ENCODE measurements at places on chromosomes 5 and 9.

GRCh38 chr5:170425731-170426130 lies 36.6 kb upstream of the KCNMB1 start:
- no peak for DNase-seq

DNA sequence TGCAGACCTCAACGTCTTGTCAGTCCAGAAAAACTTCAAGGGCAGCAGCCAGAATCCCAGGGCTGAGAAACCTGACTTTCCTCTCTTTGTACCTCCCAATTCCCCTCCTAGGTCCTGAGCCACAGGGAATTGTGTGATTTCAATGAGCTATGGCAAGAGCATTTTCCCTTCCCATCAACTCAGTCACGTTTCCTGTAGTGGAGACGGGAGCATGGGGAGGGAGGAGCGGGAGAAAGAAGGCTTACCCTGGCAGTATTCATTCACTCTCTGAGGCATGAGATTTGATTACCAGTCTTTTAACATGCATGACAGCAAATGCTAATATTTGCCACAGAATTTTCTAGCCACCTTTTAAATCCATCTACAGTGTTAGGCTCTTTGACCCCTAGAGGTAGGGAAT lies 109.4 kb upstream of the TBCA start:
- no peak for DNase-seq

GRCh38 chr9:88379352-88379751 lies 8.9 kb upstream of the SPIN1 start:
- DNase-seq, result no peak

DNA sequence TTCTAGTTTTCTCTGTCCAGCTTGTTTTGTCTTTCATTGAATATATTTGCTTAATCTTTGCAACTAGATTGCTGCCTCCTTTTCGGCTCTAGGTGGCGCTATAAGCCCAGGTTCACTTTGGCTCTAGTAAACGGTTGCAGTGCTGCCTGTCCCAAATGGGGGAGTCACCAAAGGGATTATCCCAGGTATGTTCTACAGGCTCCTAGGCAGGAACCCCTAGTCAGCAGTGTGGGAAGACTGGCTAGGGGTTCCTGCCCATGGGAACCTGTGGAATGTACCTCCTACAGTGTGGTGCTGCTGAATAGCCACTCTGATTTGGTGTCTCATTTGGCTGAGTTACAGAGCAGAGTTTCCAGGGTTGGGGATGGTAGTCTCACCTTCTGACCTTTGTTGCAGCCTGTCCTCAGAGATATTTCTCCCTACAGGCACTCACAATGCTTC lies 85.2 kb downstream of the ARSB start:
- DNase-seq, result peak; percentile 81

DNA sequence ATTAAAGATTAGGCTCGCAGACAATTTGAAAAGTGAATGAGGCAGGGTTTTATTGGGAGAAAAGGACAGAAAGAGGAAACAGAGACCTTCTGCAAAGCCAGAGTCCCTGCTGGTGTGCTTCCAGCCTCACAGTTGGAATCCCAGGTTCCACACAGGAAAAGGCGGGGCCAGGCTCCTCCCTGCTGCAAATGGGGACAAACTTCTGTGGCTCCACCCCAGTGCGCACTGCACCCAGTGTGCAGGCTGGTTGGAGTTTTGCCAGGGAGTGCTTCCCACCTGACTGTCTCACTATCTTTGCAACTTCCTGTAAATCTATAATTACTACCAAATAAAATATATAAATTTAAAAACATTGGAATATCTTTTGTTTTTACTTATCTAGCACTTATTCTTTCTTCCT lies 386.0 kb upstream of the GRIN3A start:
- DNase-seq, result no peak

GRCh38 chr5:138705567-138705966 lies 47.7 kb upstream of the CTNNA1 start:
- no peak for DNase-seq

DNA sequence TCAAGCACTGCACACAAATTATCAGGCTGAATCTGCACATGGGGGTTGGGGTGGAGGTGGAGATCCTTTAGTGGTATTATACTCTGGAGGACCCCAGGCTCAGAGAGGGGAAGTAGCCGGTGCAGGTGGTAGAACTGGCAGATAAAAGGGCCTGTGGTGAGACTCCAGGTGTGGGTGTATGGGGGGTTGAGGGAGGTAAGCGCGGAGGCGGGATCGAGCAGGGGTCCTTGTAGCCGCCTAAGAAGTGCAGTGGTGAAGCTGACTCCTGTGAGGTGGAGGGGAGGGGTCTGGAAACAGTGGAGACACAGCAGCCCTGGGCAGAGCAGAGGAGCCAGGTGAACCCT lies 841 bp downstream of the ACSL6 start:
- DNase-seq, result no peak
